ENCODE measurements at places on chromosomes 2 and 18.

DNA sequence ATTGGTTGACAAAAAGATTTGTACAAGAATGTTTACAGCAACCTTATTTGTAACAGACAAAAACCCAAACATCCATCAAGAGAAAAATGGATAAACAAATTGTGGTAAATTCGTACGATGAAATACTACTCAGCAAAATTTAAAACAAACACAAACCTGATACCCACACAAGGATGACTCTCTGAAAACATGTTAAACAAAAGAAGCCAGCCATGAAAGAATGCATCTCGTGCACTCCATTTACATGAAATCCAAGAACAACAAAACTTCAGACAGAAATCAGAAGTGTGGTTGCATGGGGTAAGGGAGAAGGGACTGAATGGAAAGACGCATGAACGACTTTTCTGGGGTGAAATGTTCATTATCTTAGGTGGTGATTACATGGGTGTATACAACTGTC is 93.4 kb downstream of the SLC25A12 start:
- H3K27ac ChIP-seq = no peak overlapping the region
- no peaks in the 10 kb centered on the region for H3K4me1 ChIP-seq
- H3K4me3 ChIP-seq = no peak overlapping the region
- peaks cover 10% of the 10 kb centered on the region for H3K36me3 ChIP-seq
- DNase-seq = no peak

DNA sequence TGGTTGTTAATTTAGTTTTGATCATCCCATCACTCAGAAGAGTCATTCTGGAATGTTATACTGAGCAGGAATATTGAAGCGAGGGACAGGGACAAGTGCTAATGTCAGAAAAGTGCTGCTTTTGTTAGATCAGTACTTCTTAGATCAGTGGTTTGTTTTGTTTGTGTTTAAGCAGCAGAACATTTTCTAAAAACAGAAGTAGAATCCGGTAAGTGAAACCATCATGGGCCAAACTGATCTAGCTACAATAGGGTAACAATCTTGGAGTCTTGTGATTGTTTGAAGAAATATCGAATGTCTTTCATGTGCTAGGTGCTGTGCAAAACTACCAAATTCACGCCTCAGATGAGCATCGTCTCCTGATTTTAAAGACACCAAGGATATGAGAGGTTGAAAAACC is 45.1 kb upstream of the SEC11C start:
- no peaks in the 10 kb centered on the region for H3K27me3 ChIP-seq
- H3K27ac ChIP-seq = no peak overlapping the region
- H3K4me3 ChIP-seq = no peak overlapping the region
- H3K4me1 ChIP-seq = no peaks in the 10 kb centered on the region
- H3K36me3 ChIP-seq = no peaks in the 10 kb centered on the region
- no peak for DNase-seq

DNA sequence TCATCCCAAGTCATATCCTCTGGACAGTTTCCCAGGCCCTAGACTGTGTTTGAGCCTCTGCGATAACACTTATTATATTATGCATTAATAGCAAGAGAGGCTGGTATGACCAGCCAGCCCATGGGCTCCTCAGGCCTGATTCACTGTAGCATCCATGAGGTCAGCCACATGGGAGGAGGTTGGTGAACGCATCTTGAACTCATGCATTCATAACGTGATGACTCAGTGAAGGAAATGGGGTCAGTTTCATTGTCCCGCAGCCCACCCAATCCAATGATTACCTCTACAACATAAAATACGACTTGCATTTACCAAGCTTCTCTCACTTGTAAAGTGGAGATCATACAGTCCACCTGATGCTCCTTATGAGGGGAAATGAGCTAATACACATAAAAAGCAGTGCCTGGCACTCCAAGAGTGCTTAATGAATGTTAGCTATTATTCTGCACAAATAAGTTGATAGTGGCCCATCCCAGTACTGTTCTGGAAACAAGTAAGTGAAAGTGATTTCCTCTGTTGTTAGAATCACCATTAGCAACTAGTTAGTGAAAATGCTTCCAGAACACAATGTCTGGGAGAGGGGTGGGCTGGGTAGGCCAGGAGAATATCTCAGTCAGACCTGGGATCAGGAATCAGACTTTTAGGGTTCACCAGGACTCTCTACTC is 46.1 kb upstream of the CELF4 start:
- H3K27ac ChIP-seq = no peak overlapping the region
- no peaks in the 10 kb centered on the region for H3K27me3 ChIP-seq
- H3K4me3 ChIP-seq = no peak overlapping the region
- no peaks in the 10 kb centered on the region for H3K36me3 ChIP-seq
- DNase-seq = peak; percentile 20
- no peaks in the 10 kb centered on the region for H3K4me1 ChIP-seq

DNA sequence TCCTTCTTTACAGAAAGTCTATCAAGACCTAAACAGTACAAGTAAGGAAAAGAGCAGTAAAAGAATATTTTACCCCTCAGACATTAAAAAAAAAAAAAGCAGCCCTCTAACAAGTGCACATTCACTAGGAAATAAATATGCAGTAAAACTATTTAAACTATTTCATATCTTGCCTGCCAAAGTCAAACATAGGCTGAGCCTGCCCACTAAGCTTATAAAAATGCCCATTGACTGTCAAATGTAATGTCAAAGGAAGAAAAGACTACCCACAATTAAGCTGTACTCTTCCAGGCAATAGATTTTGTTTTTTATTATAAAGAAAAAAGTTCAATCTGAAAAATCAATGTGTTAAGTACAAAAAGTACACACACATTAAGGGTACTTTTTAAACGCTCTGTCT is 11.8 kb downstream of the ALS2 start:
- no peak overlapping the region for H3K4me3 ChIP-seq
- no peak for DNase-seq
- H3K36me3 ChIP-seq = no peaks in the 10 kb centered on the region
- H3K27me3 ChIP-seq = no peaks in the 10 kb centered on the region
- H3K4me1 ChIP-seq = no peaks in the 10 kb centered on the region

GRCh38 chr18:78773303-78773755 is 206.3 kb upstream of the SALL3 start:
- H3K4me3 ChIP-seq = no peak overlapping the region
- no peak for DNase-seq
- no peak overlapping the region for H3K27ac ChIP-seq
- H3K27me3 ChIP-seq = no peaks in the 10 kb centered on the region

DNA sequence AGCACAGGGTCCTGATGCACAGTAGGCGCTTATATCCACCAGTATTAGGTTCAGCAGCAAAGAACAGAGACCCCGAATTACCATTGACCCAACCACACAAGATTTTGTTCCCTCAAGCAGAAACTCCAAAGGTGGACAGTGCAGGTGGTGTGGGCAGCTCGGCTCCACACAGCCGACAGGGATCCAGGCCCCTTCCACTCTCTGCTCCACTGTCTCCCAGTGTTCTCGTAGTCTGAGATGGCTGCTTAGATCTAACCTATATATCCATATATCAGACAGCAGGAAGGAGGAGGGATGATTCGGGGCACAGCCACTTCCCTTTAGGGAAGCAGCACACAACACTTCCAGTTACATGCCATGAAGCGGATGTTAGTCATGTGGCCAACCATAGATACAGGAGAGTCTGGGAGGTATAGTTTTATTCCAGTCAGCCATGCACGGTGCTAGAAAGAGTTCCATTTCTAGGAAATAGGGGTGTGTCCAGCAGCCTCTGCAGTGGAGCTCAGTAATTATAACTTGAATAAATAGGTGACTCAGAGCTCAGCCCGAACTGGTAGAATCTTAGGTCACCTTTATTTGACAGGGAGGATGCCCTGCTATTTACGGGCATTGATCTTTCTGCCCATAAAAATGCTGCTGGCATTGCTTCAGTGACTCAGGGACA is 158.9 kb downstream of the TWIST2 start:
- DNase-seq = no peak
- peaks cover 15% of the 10 kb centered on the region for H3K4me1 ChIP-seq
- no peaks in the 10 kb centered on the region for H3K36me3 ChIP-seq
- H3K27ac ChIP-seq = no peak overlapping the region
- no peaks in the 10 kb centered on the region for H3K27me3 ChIP-seq

DNA sequence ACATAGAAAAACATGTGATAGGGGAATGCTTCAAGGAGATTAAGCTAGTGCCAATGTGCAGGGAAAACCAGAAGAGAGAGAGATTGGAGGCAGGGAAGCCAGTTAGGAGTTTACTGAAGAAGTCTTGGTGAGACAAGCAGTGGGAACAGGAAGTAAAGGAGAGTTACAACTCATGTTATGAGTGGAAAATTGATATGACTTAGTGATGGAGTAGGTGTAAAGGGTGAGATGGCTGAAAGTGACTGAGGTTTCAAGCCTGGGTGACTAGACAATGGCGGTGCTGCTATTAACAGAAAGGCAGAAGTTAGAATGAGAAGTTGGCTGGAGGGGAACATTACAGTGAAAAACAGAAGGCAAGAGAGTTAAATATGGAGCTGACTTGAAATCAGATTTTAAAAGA is 16.5 kb downstream of the DOK1 start:
- no peaks in the 10 kb centered on the region for H3K27me3 ChIP-seq
- H3K36me3 ChIP-seq = no peaks in the 10 kb centered on the region
- no peak overlapping the region for H3K27ac ChIP-seq
- no peak overlapping the region for H3K4me3 ChIP-seq
- H3K4me1 ChIP-seq = no peaks in the 10 kb centered on the region
